Mesendoderm (in vitro differentiated cells): ENCODE measurements at places on chromosomes 5 and 9.
A peak's percentile ranks its signal among the peaks of the same experiment; 100 is the strongest.

- DNase-seq: peak; percentile 75
Observed at GRCh38 chr9:72280913-72281500, 84.0 kb downstream of the ZFAND5 start.

DNA sequence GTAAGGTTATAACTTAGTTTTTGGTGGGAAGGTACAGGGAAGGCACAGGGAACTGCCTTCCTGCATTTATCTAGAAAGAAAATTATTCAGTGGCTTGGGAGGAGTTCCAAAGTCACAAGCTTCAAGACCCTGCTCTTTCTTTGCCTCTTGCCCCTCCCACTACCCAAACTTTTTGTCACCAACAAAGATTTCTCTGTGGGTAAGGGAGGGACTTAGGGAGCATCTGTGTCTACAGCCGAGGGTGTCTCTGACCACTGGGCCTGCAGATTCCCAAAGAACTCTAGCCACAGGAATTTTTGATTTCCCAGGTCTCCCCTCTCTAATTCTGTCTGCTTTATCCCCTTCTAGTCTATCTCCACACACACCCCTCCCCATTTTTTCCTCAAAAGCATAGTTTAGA, 2.1 kb downstream of the ECSCR start:
- no peak for DNase-seq

GRCh38 chr5:132182359-132183040, 45.2 kb downstream of the P4HA2 start:
- peak; percentile 51 for DNase-seq

GRCh38 chr5:39224196-39224761, 4.9 kb upstream of the FYB1 start:
- DNase-seq: peak; percentile 81

DNA sequence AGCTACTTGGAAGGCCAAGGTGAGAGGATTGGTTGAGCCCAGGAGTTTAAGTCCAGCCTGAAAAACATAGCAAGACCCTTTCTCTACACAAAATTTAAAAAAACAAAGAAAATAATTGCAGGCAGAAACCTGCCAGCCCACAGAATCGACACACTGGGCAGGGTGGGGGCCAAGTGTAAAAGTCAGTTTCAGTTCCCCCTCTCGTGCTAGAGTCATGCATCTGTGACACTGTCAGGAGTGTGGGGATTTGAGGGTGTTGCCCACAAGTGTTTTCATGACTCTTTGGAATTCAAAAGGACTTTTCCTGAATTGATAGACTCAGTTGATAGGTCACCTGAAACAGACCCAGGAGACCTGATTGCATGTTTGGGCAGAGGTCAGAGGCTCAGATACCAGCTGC, 47.6 kb downstream of the PRRC2B start:
- no peak for DNase-seq

- DNase-seq: no peak
Observed at GRCh38 chr5:149694007-149694406, 36.1 kb upstream of the PPARGC1B start.

DNA sequence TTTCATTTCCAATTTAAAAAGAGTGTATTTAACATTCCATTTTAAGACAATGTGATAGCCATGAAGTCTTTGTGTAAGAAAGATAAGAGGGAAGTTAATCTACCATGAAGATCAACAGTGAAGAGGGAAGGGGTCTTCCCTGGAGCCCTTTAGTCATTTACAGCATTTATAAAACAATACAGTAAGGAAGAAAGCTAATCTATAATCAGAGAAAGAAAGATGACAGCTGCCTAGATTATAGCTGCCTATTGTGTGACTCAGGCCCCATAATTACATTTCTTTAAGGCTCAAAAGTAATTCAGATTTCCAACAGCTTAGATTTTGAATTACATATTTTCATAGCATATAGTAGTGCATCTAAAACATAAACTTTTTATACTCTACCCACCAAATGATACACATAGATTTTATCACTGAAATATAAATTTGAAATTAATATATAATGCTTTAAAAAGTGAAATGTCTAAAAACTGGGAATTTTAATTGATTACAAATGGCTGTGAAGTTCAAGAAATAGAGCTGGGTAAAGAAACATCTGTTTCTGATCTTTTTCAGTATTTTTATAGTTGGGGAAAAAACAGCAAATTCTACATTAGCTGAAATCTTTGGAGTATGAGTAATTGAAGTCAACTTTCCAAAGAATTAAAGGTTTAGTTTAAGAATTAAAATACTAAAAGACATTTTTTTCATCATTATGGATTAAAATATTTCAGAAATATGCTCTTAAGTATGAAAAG, 89.6 kb downstream of the RIC1 start:
- DNase-seq: peak; percentile 57

GRCh38 chr5:14263113-14263512, 120.0 kb downstream of the TRIO start:
- DNase-seq: no peak

DNA sequence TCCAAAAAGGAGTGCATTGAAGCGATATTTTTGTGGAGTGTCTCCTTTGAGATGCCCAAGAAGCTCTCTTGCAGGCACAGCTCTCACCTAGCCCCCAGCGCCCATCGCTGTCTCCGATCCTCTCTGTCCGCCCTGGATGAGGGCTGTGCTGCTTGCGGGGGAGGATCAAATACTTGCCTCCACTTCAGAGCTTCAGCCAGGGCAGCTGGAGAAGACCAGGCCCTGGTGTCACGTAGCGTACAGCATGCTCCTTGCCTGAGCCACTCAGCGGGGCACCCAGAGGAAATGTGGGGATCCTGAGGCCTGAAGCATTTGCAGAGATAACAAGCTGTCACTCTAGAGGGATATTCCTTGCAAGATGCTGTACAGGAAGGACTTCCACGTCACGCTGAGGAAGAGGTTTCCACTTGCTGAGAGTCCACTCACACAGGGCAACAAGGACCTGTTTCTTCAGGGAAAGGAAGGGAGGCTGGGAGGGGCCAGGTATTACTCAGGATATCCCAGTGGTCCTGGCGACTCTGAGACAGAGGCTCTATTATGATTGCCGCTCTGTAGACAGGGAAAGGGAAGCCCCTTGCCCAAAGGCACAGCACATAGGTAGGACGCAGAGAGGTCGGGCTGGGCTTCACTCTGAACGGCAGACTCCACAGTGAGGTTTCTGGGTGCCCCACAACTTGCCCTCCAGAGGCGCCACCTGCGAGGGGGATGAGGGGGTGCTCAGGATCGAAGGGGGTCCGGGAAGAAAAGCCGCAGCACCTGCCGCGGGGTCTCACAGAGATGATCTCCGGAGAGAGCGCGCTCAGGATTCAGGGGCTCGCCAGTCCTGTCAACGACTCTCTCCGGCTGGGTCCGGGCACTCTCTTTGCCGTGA, 64.0 kb downstream of the CRB2 start:
- DNase-seq: no peak
